IMR-90 (cell line): ENCODE measurements at places on chromosomes 11 and 22. TPM values are rescaled to one million over a fixed set of nuclear protein-coding genes. Genes with fewer than 3 reads are reported as not detected.

Gene TREH
- polyA plus RNA-seq: not detected in 2 replicates

Gene C22orf15
- polyA plus RNA-seq: 3.1 and 3.5 TPM in 2 replicates

Gene PLA2G3
- polyA plus RNA-seq: 0.07 and 0.12 TPM in 2 replicates

Gene LIF
- polyA plus RNA-seq: 203 and 214 TPM in 2 replicates

DNA sequence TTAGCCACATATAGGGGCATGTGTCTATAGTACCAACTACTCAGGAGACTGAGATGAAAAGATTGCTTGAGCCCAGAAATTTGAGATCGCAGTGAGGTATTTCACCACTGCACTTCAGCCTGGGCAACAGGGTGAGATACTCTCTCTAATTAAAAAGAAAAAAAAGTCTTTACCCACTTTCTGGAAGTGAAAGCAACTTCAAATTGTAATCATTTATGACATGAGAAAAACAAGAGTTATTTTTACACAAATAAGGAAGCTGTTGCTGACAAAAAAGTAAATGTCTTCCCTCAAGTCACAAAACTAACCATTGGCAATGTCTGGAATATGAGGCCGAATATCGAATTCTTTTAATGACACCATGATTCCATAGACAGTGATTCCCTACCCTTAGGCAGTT, 71.4 kb downstream of the GLYATL1 start:
- no peaks in the 10 kb centered on the region for H3K4me1 ChIP-seq
- no peak for DNase-seq
- no peaks in the 10 kb centered on the region for H3K36me3 ChIP-seq
- H3K27me3 ChIP-seq: no peaks in the 10 kb centered on the region
- no peak overlapping the region for H3K27ac ChIP-seq

- no peak overlapping the region for H3K27ac ChIP-seq
- H3K4me1 ChIP-seq: peaks cover 2% of the 10 kb centered on the region
- DNase-seq: no peak
- no peak overlapping the region for H3K4me3 ChIP-seq
- no peaks in the 10 kb centered on the region for H3K27me3 ChIP-seq
- H3K36me3 ChIP-seq: peaks cover 18% of the 10 kb centered on the region; the same call in 1 of the 2 replicates
Observed at GRCh38 chr11:61873588-61874376, 17.6 kb downstream of the FADS3 start.

Gene TSPAN18
- 0.85 and 1.1 TPM in 2 replicates for polyA plus RNA-seq

- H3K27ac ChIP-seq: peak overlapping the region; percentile 35; the same call in 1 of the 2 replicates
- peak; percentile 97 for DNase-seq
- H3K4me3 ChIP-seq: no peak overlapping the region
- peaks cover 16% of the 10 kb centered on the region for H3K4me1 ChIP-seq
Observed at GRCh38 chr11:95832763-95833162, 42.5 kb downstream of the CEP57 start.
